ENCODE measurements at places on chromosomes 16 and 17.

GRCh38 chr17:63848834-63849689 lies 6.6 kb upstream of the SMARCD2 start:
- peak; percentile 69 for DNase-seq

- DNase-seq, result no peak
Observed at GRCh38 chr17:66720567-66720966, 114.3 kb upstream of the CACNG5 start.

- DNase-seq, result no peak
Observed at GRCh38 chr17:68621065-68621464, 19.9 kb upstream of the FAM20A start.

GRCh38 chr17:79633154-79633553 lies 22.3 kb upstream of the RBFOX3 start:
- DNase-seq, result no peak

DNA sequence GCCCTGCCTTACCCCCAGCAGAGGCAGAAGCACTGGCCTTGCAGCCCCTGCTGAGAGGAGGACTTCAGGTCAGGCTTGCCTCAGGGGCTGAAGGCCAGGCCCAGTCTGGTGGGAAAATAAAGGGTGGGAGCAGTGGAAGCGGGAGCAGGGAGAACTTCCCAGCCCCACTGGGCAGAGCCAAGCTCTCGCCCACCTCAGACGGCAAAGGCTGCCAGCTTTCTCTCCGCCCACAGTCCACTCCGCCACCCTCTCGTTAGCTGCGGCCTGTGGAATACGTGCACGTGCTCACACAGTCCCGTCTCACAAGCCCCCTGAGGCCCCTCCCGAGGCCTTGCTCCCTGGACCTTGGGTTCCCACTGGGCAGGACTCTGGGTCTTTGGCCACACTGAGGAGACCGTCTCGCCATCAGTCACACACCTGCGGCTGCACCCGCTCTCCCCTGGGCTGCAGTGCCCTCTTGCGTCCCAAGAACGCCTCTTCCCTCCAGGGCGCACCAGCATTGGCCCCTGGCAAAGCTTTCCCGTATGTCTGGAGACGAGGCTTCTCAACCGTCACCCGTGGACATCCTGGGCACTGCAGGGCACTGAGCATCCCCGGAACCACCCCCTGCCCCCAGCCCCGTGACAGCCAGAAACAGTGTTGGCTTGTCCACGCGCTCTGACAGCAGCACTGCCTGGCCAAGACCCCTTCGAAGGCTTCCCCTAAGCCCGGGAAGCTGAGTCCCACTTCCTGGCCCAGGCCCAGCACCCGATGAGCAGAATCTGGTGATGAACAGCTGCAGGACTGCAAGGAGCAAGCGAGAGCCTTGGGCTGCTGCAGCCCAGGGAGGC lies 8.3 kb downstream of the MRPL28 start:
- peak; percentile 79 for DNase-seq

- DNase-seq, result no peak
Observed at GRCh38 chr17:82239401-82239925, 10.6 kb downstream of the SLC16A3 start.

DNA sequence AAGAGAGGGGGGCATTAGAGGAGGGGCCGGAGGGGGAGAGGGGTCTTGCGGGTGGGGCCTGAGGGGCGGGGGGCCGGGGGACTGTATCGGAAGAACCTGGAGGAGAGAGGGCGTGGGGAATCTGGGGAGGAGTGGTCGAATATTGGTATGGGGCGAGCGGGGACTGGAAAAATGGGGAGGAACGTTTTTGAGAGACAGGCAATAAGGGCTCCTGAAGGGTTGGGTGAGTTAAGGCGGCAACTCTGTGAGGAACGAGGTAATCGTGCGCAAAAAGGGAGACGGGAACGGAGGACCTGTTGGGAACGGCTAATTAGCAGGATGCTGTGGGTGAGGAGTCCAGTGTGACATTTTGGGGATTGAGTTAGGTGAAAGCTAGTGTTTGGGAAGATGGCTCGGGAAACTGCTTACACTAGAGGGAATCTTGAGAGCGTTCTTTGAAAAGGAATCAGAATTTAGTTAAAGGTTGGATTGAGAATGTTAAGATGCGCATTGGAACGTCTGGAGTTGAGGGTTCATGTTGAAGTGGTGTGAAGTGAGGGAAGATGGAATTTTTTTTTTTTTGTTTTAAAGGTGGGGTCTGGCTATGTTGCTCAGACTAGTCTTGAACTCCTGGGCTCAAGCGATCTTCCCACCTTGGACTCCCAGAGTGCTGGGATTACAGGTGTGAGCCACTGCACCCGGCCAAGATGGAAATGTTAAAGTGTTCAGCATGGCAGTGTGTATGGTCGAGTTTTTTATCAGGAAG lies 662 bp downstream of the WIPF2 start:
- DNase-seq, result peak; percentile 76

GRCh38 chr17:61981323-61981722 lies 53.5 kb upstream of the INTS2 start:
- DNase-seq, result no peak

DNA sequence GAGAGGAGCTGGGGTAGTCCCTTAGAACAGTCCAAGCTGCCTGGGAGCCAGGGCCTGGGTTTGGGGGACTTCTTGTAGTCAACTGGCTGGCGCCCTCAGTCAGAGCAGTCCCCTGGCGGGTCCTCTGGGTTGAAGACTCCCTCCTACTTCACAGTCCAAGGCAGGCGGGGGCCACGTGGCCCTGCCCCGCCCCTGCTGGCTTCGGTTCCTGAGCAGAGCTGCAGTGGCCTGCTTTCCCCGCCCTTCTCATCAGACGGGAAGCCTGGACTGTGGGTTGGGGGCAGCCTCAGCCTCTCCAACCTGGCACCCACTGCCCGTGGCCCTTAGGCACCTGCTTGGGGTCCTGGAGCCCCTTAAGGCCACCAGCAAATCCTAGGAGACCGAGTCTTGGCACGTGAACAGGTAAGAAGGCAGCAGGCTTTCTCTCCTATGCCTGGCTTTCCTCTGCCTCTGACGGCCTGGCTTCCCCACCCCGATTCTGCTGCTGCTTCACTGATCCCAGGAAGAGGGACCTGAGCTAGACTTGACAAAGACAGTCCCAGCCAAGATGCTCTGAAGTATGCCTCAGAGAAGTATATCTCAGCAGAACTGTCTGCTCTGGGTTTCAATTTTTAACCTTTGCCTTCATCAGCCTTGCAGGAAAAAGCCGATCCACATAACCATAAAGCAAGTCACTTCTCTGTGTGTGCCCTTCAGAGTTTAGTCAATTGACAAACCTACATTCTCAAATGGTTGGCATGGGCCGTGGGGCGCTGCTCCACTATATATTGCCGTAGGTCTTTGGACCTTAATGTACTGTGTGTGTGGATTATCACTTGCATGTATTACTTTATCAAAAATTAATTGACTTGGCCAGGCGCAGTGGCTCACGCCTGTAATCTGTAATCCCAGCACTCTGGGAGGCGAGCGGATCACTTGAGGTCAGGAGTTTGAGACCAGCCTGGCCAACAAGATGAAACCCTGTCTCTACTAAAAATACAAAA lies 56.3 kb downstream of the SF3B3 start:
- DNase-seq, result no peak

Measured in dermis microvascular lymphatic vessel endothelial cell (primary cell).